ENCODE measurements at places on chromosomes 2 and 18.

- no peak for DNase-seq
These were observed 408.0 kb downstream of the LRATD1 start for GRCh38 chr2:15040429-15041084.

- no peak for DNase-seq
These were observed 226.8 kb downstream of the TNS1 start for GRCh38 chr2:217775920-217776503.

DNA sequence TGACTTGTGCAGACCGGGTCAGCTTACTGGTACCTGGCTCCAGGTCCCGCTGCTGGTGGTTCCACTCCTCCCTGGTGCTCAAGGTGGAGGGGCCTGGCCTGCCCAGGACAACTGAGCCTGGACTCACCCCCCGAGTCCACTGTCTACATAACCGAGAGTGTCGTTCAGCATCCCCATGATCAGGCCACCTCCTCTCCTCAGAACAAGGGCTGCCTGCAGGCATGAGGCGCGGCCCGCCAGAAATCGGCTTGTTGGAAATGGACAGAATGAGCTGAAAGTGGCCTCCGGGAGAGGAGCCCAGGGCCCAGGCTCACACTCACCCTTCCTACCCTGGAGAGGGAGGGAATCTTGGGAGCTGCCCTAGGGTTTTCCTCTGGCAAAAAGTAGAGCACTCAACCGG lies 38.9 kb upstream of the OTOF start:
- DNase-seq, result no peak

DNA sequence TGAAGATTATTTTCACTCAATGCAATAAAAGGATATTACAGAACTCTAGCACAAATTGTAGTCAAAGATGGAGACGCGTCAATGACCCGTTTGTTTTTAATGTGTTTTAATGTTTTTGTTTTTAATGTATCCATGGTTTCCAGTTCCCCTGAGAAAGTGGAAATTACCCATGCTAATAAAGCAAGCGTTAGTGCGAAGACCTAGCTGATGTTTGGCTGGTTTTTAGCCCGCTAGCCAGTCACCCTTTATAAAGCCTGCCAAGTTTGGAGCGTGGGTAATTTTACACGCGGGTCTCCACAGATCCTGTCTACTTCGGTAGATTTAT lies 430 bp upstream of the CHMP1B start:
- no peak for DNase-seq

- no peak for DNase-seq
These were observed 151.7 kb downstream of the ARHGAP28 start for GRCh38 chr18:6881034-6881820.

DNA sequence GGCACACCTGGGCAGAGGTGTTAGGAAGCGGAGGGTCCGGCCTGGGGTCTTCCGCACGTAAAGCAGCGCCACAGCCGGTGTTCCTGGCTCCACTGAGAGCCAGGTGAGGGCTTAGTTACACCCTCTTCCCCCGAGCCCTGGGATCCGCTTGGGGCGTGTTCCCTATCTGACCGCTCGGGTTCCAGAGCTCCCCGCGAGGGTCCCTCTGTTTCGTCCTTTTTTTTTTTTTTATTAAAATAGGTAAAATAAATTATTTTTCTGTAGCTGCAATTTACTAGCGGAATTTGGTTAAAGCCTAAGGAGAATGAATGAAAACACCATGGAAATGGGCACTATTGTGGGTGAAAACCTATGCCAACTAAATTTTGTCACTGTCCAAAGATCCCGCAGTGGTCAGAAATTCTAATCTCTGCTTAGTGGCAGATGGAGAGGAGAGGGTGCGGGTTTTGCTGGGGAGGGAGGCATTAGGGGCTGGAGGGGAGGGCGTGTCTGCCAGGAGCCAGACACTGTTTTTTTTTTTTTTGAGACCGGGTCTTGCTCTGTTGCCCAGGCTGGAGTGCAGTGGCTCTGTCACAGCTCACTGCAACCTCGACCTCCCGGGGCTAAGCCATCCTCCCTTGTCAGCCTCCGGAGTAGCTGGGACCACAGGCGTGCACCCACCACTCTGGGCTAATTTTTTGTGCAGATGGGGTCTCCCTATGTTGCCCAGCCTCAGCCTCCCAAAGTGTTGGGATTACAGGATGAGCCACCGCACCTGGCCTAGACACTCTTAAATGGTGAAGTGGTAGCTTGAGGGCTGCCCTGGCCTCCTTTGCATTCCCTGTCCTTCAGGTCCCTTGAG lies 834 bp downstream of the PDCL3 start:
- DNase-seq, result no peak
